ENCODE measurements at places on chromosomes 13 and 19.

DNA sequence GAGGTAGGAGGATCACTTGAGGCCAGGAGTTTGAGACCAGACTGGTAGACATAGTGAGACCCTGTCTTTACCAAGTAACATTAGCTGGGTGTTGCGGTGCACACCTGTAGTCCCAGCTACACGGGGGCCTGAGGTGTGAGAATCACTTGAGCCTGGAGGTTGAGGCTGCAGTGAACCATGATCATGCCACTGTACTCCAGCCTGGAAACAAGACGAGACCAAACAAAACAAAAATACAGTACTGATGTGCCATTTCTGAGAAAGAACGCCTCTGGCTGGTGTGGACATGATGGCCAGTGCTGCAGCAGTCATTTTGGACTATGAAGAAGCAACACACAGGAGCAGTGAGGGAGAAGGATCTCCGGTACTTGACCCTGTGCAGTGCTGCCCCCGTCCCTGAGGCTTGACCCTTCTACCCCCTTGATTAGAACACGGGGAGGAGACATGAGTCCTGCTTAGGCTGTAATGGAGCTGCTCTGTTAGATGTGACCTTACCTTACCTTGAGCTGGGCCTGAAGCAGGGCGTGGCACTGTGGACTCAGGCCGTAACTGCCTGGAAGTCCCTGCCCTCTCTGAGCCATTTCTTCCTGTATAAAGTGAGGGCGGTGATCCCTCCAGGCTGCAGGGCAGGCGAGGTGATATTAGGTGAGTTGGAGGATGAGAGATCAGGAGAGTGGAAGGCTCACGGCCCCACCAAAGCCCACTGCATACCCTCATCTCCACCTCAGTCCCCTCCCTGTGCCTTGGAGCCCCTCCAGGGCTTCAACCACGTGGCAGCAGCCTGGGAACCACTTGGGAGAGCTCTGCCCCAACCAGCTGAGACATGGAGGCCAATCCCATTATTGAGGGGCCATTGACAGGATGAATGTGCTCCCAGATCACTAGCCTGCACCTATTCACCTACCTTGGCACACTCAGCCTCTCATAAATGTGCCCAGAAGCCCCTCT, 5.9 kb downstream of the RPL18A start:
- no peak for DNase-seq

DNA sequence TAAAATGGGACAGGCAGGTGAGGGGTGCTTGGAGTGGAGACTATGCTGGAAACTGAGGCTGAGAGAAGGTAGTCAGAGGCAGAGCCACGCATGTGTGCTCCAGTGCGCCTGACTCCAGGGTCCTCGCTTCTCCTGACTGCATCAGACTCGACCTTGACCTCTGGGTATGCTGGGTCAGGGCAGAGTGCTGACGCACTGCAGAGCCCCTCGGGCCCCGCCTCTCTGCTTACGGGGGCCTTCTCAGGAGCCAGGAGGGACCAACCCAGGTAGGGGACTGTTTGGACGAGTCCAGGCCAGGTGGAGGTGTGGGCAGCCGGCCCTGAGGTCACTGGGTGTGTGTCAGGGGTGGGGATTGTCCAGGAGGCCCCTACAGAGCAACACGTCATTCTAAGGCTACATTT, 22.9 kb upstream of the SLC7A10 start:
- no peak for DNase-seq

DNA sequence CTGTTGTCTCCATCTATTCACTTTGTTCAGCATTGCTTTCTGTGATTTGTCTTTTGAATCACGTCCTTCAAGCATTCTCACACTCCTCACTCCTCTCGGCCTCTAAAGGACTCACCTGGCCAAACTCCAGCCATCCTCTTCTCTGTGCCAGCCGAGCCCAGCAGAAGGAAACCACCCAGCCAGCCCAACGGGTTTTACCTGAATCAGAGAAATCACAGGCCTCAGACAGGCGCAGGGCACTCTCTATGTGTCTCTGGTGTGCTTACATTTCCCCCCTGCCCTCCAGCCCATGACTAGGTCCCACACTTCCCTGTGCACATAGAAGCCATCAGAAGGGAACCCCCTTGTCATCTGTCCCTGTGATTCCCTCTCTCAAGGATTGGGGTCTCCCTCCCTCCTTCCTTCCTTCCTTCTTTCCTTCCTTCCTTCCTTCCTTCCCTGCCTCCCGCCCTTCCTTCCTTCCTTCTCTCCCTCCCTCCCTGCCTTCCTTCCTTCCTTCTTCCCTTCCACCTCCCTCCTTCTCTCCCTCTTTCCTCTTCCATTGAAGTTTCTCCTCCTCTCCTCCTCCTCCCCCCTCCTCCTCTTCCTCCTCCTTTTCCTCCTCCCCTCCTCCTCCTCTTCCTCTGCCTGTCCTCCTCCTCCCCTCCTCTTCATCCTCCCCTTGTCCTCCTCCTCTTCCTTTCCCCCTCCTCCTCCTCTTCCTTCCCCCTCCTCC, 8.8 kb upstream of the ZNF541 start:
- DNase-seq, result no peak

DNA sequence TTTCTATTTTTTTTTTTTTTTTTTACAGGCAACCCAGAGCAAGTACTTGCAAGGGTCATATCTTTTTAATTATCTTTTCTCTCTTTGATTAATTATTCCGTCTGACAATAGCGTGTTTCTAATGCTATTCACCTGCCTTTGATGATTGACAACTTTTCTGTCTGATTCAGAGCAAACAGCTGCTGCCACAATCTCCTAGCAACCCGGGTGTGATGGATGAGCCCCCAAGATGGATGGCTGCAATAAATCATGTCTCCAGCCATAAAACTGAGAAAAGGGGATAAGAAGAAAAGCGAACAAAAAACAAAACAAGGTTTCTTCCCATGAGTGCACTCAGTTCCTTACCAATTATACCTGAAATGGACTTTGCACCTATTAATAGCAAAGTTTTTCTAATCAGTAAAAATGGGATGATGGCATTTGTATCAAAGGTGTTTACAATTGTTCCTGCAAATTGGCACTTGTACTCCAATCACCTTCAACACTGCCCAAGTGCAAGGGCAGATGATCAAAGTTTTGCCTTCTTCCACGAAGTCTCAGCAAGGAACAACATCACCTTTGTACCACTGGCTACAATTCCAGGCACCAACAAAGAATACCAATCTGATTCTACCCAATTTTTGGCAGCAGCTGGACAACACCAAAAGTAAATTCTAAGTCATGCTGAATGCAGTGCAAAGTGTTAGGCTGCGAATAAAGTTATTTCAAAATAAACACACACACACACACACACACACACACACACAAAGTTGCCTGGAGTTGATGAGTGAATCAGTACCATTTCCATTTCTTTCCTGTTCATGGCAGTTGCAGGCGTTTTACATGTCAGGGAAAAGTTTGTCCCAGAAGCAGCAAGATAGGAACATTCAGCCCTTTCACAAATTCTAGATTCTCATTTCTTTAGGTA, 12.0 kb downstream of the TSHZ3 start:
- no peak for DNase-seq

DNA sequence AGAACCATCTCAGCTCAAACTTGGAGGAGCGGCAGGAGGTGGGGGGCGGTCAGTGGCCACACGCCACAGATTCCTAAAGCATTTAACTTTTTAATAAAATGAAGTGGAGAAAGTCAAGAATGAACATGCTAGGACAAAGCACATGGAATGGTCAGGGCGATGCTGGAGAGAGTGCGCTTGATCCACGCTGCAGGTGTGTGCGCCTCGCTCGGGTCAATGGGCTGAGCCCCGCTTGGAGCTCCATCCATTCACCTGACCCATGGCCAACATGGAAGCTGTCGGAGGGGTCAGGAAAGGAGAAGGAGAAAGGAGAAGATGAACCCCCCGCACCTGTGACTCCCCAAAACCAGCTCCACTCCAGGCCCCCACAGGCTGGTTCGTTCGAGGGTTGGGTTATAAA, 41.8 kb downstream of the SUGP2 start:
- no peak for DNase-seq

DNA sequence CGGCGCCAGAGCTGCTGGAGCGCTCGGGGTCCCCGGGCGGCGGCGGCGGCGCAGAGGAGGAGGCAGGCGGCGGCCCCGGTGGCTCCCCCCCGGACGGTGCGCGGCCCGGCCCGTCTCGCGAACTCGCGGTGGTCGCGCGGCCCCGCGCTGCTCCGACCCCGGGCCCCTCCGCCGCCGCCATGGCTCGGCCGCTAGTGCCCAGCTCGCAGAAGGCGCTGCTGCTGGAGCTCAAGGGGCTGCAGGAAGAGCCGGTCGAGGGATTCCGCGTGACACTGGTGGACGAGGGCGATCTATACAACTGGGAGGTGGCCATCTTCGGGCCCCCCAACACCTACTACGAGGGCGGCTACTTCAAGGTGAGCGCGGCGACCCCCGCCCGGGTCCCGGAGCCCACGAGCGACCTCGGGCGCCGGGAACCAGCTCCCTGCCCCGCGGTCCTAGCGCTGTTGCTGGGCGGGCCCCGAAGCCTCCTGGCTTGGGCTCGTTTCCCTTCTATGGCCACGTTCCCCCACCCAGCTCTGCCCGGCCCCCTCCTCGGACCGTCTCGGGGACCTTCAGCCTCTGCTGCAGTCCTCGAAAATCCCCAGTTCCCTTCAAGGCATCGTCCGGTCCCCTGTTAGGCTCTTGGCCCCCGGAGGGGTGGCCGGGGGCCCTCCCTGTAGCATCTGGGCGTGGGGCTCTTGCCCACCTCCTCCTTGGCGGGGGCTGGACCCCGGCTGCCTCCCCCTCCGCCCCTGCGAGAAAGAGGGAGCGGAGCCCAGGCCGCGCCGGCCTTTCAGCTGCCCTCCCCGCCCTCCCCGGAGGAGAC, at the start of gene CDC34:
TSS of gene CDC34 (plus strand) at position 8 of the 808 bp plus-strand sequence. CDS start at position 180, 172 bp downstream.
- DNase-seq, result no peak

DNA sequence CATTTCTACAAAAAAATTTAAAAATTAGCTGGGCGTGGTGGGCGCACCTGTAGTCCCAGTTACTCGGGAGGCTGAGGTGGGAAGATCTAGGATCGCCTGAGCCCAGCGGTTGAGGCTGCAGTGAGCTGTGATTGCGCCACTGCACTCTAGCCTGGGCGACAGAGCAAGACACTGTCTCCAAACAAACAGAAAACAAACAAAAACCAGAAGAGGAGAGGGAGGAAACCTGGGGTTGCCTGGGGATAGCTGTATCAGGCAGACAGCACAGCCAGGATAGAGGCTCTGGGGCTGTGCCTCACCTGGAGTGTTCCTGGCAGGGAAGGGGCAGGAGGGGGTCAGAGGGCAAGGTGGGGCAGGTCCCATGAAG, 2.6 kb upstream of the POLR2E start:
- no peak for DNase-seq

DNA sequence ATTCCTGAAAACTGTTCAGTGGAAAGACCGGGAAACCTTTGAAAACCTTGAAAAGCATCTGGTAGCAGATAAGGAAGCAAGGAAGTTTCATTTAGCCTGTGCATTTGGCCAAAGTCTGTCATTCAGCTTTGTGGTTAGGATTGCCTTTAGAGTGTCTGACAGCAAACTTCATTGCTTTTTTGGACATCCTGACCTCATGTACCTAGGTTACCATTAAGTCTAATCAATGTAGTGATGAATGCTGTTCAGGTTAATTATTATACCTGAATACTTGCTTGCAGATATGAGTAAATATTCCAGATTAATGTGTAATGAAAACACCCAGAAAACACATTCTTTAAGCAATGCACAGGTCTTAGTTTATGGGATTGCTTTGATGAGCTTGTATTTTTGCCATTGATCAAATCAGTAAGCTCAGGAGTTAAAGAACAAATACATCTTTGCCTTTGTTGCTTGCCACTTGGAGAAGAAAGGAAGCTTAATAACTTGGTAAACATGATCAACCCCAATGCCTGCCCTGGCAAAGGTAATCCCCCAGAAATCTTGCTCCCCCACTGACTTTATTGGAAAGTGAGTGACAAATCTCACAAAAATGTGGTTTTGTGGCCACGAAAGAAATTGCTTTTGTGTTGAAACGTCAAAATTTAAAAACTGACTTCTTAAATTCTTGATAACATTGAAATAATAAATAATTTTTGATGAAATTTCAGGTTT, 87.4 kb downstream of the SLC15A1 start:
- DNase-seq, result no peak

- no peak for DNase-seq
Measured at GRCh38 chr19:39686739-39687138, 17.5 kb upstream of the LGALS14 start.

DNA sequence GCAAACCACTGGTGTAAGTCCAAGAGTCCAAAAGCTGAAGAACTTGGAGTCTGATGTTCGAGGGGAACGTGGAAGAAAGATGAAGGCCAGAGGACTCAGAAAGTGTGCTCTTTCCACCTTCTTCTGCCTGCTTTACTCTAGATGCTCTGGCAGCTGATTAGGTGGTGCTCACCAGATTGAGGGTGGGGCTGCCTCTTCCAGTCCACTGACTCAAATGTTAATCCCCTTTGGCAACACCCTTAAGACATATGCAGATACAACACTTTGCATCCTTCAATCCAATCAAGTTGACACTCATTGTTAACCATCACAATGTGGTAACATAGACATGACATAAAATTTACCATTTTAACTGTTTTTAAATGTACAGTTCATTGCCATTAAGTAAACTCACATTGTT, 249.5 kb downstream of the COG6 start:
- no peak for DNase-seq

DNA sequence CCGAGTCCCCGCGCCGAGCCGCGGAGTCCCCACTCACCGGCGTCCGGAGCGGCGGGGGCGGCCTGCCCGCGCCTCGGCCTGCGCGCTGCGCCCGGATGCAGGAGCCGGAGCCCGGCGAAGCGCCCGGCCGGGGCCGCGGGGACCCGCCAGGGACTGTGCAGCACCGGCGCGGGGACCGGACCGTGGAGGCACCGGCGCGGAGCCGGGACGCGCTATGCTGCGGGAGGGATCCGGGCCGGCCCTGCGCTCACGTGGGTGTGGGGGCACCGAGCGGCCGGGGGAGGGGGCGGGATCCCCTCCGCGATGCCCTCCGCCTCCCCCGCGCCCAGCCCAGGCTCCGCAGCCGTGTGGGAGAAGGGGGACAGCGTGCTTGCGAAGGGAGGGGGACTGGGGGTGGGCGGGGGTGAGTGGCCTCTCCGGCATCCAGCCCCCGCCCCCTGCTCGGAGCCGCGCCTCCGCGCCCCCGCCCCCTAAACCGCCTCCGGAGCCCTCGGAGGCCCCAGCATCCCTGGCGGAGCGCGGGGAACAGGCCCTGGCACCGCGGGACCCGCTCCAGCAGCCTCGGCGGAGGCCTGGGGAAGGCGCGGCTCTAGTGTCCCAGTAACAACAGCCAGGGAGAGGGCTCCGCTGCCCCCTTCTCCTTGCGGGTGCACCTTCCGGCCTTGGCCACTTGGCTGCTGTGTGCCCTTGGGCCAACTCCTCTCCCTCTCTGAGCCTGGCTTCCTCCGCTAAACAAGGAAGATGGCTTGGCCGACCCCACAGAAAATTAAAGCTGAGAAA, at the start of gene SLC1A6:
TSS of gene SLC1A6 (minus strand) at position 389 of the 780 bp plus-strand sequence. CDS start 6,954 bp downstream, outside the sequence.
- DNase-seq, result no peak

GRCh38 chr19:55091955-55092354, 16.3 kb downstream of the EPS8L1 start:
- DNase-seq, result no peak

- DNase-seq, result no peak
Measured at GRCh38 chr19:38298821-38299680, 5.0 kb upstream of the C19orf33 start.

- no peak for DNase-seq
Measured at GRCh38 chr19:51743405-51743804, 8.3 kb downstream of the FPR1 start.

- no peak for DNase-seq
Measured at GRCh38 chr13:112947796-112948195, 21.2 kb upstream of the MCF2L start.
